NCI-H446 treated with DMSO at 0.1 percent for 48 hours (cell line): ENCODE measurements at places on chromosomes 2 and 18.

GRCh38 chr2:159903443-159904126, 105.6 kb upstream of the CD302 start:
- DNase-seq, result no peak

GRCh38 chr18:56615738-56616520, 22.5 kb downstream of the TXNL1 start:
- DNase-seq, result no peak

GRCh38 chr2:19575641-19576040, 217.2 kb upstream of the OSR1 start:
- no peak for DNase-seq

DNA sequence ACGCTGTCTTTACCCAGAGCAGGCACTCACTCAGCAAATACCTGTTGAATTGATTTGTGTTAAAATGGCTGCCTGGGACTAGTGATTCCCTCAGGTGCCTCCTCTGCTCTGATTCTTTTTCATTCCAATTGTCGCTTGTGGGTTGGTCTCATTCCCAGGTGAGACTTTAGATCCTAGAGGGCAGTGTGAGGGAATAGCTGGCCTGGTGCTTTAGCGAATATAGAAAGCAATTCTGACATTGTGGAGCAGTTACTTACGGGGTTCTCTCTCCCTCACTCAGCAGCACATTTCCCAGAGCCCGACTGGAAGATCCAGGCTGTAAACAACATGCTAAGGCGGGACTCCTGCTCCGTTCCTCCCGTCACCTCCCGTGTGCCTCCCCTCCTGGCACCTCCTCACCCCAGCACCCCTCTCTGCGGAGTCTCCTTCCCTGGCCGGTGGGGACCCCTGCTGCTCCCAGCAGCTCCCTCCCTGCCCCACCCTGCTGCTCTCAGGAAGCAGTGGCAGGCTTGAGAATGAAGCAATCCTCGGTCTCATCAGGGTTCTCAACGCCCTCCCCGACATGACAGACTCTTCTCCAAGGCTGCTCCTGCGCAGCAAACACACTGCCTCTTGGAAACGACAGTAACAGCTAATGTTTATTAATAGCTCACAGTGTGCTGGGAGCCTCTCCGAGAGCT, 26.9 kb downstream of the CELF4 start:
- no peak for DNase-seq

DNA sequence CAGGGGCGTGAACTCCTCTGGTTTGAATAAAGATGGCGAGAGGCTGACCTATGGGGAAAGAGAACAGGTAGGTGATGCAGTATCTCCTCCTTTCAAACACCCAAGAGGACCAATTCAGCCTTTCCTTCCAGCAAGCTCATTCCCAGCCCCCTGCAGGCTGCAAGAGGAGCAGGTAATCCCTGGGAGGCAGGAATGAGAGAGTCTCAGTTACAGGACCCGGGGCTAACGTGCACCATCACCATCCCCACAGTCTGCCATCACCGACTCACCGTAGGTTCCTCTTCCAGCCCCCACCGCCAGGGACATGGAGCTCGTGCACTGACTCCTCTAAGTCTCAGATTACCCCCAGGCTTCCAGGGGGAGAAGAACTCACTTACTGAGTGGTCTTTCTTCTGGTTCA, 26.7 kb downstream of the XDH start:
- no peak for DNase-seq
